AG04449 (cell line): ENCODE measurements at places on chromosomes 6 and 20.
A peak's percentile ranks its signal among the peaks of the same experiment; 100 is the strongest.

GRCh38 chr6:37689381-37689780 is 8.3 kb downstream of the MDGA1 start:
- no peak for DNase-seq

GRCh38 chr20:5170341-5170740 is 43.5 kb downstream of the CDS2 start:
- DNase-seq, result no peak

DNA sequence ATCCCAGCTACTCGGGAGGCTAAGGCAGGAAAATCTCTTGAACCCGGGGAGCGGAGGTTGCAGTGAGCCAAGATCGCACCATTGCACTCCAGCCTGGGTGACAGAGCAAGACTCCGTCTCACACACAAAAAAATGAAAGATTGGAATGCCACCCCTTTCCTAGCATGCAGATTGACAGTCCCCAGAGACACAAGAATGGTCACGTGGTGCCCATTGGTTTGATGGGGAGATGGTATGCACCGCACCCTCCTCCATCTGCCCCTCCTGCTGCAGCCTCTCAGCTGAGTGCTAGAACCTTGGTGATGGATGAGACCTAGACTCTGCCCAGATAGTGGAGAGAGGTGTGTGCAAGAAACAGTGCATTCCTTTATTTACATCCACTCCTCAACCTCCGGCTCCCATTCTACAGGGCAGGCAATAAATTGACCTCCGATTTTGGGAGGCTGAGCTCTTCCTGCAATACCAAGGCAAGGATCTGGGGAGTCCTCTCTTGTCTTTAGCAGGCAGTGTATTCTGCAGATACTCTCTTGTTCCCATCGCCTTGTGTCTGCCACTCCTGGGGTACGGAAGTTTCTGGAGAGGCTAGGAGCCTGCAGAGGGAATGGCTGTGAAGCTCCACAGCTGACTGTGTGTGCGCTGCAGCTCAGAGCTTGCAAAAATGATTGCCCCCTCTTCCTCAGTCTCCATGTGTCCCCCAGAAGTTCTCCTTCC is 1.1 kb upstream of the RNF24 start:
- DNase-seq, result no peak

DNA sequence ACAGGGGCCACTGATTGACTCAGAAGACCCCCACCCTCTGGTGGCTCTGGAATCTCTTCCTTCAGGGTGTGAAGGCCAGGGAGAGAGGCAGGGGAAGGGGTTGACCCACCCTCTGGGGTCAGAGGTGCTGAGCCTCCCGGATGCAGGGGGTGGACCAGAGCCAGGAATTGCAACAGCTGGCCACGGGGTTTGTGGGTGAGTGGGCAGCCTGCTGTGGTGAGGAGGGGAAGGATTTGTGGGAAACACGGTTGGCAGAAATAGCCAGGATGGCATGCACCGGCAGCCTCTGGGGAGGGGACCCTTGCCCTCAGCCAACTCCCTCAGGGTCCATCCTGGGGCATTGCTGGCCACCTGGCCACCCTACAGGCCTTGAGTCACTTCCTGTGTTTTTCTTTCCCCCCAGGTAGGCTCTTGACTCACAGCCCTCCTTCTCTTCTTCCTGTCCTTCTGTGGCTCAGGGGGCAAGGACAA is 92.8 kb downstream of the MRPL14 start:
- DNase-seq, result no peak

DNA sequence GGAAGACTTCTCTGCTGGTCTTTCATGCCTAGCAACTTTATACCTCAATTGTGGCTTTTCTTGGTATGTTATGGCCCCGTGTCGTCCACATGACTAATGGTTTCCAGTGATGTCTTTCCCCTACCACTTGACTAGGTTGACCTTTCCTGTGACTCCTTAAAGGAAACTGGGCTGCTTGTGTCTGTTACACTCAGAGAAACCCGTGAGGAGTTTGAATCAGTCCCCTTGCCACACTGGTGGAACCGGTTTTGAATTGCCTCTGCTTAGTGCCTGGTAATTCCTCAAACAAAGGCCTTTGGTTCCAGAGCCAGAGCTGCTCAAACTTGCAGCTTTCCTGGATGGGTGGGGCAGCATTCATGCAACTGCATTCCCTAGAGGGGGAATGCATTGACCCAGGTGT is 21.9 kb downstream of the ECT2L start:
- DNase-seq, result peak; percentile 51

DNA sequence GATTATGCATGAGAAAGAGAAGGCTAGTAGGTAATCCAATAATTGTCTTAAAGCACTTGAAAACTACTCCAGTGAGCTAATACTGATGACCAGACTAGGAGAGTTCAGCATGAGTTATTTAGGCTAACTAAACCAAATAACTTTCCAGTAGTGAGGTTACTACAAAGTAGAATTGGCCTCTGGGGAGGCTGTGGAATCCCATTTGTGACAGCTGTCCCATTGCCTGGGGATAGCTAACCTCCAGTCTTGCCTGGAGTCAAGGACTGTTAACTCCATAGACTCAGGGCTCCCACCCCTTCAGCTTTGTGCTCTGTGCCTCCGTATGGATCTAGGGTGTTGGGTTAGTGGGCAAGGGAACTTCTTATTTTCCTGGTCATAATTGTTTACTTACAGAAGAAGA is 51.0 kb downstream of the KCNQ5 start:
- DNase-seq, result no peak

GRCh38 chr6:90895299-90896074 is 308.6 kb upstream of the MAP3K7 start:
- no peak for DNase-seq

GRCh38 chr6:30411515-30412207 is 66.7 kb downstream of the RPP21 start:
- DNase-seq, result no peak

DNA sequence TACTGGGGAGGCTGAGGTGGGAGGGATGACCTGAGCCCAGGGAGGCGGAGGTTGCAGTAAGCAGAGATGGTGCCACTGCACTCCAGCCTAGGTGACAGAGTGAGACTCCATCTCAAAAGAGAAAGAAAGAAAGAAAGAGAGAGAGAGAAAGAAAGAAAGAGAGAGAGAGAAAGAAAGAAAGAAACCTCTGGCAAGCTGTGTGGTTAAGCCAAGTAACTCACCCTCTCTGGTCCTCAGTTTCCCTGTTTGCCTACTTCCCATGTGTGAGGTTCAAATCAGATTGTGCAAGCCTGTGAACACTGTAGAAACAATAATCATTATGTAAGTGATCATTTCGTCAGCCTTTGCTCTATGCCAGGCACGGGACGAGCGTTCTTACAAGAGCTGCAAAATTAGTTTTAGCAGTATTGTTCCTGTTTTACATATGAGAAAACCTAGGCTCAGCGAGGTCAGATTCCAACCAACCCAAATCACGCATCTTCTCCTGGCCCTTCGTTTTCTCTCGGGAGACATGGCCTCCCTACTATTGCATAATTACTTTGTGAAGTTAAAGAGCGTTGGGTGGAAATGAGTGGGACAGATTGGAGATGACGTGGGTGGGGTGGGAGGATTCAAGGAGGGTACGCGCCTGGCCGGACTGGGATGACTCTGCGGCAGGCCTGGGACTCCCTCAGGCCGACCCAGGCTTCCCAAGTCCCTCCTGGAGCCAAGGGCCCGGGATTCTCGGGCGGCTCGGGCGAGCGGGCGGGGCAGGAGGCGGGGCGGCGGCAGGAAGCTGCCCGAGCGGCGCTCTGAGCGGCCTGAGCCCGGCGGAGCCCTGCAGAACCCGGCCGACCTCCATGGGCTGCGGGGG is at the start of gene SNX21:
Gene SNX21, plus strand, starts transcription at position 770 of the 853 bp plus-strand sequence. CDS start 121 bp downstream, outside the sequence.
- DNase-seq, result peak; percentile 63

- DNase-seq, result no peak
Observed at GRCh38 chr20:362271-363254, 15.7 kb downstream of the NRSN2 start.

- no peak for DNase-seq
Observed at GRCh38 chr6:88741939-88742338, 221.5 kb downstream of the RNGTT start.

GRCh38 chr20:13786143-13786828 is 1.5 kb downstream of the NDUFAF5 start:
- no peak for DNase-seq

- DNase-seq, result no peak
Observed at GRCh38 chr20:37697314-37697713, 3.5 kb downstream of the CTNNBL1 start.
